ENCODE measurements at places on chromosomes 16 and 17.

DNA sequence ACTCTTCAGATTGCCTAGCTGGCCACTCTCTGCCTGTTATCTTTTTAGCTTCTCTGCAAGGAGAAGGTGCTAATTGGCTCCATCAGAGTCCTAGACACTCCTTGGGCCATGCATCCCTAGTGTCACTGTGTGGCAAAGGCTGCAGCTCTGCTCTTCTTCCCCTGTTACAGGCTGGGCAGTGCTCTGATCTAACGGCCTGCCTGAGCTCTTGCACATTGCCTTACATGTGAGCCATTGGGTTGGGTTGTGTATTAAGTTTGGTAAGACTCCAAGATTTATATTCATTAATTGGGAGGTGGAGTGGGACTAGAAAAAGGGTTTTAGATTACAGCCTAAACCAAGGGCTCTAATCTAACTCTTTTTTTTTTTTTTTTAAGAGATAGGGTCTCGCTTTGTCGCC lies 23.0 kb upstream of the SYT17 start:
- DNase-seq: no peak

DNA sequence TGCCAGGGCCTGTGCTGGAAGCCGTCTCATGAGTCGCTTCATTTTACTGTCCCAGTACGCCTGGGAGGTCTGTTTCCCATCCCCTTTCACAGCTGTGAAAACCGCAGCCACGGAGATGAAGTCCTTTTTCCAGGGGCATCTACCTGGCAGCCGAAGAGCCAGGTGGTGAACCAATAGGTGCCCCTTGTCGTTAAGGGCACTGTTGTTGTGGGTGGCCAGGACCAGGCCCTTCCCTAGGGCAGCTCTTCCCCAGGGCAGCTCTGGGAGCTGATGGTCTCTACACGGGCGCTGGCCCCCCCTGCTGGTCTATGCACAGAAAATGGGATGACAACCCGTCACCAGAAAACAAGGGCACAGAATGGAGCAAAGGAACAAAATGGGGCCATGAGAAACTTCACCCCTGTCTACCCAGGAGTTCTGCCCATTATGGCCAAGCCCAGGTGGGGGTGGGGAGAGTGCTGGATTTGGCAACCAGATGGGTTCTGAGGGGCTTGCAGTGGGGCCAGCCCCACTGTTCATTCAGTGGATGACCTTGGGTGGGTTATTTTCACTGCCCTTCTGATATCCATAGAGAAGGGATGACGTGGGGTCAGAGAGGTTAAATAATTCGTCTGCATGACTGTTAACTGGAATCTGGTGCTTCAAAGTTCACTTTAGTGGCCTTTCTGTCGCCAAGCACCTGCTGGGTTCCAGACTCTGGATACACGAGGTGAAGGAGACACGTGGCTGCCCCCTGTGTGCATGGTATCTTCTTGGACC lies 11.5 kb downstream of the RMI2 start:
- peak; percentile 84 for DNase-seq

- DNase-seq: no peak
Measured at GRCh38 chr17:20187049-20187448, 177.9 kb downstream of the SPECC1 start.

GRCh38 chr16:25176136-25176535 lies 40.6 kb upstream of the AQP8 start:
- no peak for DNase-seq

DNA sequence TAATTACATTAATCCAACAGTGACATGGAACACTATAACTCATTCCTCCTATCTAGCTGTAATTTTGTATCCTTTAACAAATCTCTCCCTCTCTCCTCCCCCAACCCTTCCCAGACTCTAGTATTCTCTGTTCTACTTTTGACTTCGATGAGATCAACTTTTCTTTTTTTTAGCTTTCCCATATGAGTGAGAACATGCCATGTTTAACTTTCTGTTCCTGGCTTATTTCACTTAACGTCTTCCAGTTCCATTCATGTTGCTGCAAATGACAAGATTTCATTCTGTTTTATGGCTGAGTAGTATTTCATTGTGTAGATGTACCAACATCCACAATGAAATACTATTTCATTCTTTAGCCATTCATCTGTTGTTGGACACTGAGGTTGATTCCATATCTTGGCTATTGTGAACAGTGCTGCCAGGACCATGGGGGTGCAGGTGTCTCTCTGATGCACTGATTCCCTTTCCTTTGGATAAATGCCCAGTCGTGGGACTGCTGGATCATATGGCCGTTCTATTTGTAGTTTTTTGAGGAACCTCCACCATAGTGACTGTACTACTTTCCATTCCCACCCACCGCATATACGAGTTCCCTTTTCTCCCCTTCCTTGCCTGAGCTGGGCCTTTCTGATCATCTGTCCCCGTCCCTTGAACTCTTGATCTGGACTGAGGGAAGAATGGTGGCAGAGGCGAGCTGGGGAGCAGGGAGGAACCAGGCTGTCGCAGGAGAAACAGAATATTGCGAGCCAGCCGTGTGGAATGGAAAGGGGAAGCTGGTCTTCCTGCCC lies 7.7 kb upstream of the CEP295NL start:
- no peak for DNase-seq

DNA sequence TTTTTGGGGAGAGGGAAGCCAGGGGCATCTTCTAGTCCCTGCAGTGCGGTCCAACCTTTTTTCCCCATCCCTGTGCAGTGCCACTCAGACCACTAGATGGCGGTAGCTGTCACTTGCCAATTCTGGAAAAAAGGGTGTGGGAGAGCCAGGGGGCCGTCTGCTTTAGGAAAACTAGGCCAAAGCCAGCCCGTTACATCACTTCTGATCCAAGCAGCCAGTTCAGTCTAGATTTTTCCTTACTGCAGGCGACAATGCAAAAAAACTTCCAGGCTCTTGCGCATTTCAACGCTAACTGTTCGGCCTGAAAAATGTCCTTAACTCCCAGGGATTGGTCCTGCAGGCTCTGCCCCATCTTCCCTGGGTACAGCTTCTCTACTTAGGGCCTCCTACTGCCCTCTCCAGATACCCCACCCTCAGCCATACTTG lies 69.2 kb upstream of the CES5A start:
- peak; percentile 79 for DNase-seq

- DNase-seq: no peak
Measured at GRCh38 chr16:88746506-88746905, 38.5 kb downstream of the PIEZO1 start.

DNA sequence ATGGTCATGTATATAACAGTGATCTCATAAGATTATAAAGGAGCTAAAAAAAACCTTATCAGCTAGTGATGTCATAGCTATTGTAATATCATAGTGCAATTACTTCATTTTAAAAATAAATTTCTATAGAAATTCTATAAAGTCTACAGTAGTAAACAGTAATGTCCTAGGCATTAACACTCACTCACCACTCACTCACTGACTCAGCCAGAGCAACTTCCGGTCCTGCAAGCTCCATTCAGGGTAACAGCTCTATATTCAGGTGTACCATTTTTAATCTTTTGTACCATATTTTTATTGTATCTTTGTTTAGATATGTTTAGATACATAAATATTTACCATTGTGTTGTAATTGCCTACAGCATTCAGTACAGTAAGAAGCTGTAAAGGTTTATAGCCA lies 524.4 kb upstream of the CDH5 start:
- DNase-seq: no peak

DNA sequence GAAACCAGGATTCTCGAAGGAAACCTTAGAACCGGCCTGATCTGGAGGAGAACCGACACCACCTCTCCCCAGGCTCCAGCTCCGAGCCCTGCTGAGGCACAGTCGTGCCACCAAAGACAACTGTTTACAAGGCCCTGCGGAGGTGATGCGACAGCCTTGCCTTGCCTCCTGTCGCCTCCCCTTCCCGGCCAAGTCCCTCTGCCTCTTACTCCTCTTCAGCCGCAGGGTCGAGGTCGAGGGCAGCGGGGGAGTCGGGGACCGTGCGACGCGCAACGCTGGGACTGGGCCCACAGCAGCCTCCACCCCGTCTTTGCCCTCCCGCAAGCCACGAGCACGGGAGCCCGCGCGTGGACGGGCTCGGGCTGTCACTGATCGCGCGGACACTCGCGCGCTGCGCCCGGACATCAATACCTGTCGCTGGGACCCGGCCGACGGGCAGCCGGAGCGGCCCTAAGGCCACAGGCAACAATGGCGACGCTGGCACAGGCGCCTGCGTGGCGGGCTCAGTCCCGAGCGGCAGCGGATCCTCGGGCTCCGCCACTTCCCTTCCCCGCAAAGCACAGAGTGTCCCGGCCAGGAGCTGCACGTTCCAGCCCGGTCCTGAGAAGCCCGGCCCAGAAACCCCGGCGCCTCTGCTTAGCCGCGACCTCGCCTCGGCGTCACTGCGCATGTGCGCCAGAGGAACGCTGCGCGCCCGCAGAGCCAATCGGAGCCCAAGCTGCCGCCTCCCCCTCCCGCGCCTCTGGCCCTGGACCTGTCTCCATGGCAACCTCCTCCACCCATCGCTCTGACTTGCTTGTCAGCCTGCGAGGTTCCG lies at the start of gene ZNF287:
ZNF287 (minus strand) TSS at position 664 of the 817 bp plus-strand sequence. CDS start 1,473 bp downstream, outside the sequence.
- peak; percentile 95 for DNase-seq

DNA sequence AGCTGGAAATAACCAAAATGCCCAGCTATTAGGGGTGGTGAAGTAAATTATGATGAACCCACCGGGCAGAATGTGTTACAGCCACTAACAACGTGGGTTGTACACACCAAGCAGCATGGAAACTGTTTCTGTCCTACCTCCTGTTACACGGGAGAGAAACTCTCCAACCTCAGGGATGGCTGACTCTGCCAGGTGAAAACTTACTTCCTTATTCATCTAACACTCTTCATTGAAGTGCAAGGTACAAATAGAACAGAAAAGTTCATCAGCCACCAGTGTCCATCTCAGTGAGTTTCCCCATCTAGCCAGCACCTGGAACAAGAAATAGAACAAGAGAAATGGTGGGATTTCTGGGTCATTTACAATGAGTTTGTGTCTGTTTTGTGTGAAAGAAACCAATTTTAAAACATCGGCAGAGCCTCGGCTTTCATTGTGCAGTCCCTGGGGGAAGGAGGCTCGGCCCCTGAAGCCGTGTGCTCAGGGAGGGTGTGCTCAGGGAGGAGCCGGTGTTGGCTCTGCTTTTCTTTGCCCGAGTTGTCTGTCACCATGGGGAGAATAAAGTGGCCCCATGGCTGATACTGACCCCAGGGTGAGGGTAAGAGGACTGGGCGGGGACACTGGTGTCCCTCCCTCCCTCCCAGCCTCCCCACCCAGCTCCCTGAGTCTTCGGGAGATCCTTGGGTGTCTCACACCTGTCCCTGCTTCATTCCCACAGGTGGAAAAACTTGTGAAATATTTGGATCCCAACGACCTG lies 39.8 kb downstream of the RAB11FIP4 start:
- DNase-seq: no peak

- DNase-seq: no peak
Measured at GRCh38 chr17:64765191-64765889, 103.2 kb upstream of the SMURF2 start.

GRCh38 chr16:88978608-88979346 lies 1.8 kb upstream of the CBFA2T3 start:
- DNase-seq: no peak

DNA sequence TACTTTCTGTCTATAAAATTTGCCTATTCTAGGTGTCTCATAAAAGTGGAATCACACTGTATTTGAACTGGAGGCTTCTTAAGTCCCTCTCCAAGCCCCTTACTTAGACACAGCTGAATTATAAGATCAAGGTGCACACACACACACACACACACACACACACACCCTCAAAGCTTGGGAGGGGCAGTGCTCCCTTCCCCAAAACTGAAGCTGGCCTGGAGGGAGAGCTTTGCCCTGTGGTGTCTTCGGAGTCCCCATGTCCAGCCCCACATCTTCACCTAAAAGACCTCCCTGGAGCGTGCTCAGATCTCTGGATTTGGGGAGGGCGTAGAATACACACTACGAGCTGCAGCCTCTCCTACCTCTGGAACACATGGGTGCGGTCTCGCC lies 828 bp downstream of the EMP2 start:
- DNase-seq: no peak

DNA sequence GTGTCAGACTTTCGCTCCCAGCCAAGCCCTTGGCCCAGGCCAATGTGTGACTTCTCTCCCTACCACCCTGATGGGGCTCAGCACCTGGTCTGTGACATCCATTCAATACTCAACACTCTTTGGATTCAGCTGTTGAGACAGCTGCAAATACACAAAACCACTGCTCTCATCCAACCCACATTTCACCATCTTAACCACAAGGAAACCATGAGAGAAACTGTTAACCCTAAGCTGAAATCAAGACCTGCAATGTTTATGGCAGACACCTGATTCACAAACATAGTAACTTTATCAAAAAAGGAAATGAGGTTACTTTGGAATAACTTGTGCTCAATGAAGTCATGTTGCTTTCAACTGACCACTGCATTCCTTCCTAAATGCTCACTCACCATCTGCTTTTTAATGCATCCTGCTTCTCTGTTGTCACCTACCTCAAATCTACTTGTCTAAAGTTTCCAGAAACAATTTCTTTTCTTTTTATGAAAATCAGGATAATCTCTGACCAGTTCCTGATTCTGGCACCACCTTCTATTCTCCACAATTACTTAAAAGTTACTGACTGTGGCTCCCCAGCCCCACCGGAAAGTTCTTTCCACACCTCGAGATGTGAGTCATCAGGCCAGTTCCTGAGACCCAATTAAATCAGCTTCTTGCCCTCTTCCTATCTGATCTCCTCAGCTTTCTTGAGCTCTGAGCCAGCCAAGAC lies 88.2 kb downstream of the NOG start:
- no peak for DNase-seq

- DNase-seq: no peak
Measured at GRCh38 chr17:11391134-11391533, 150.1 kb downstream of the SHISA6 start.

DNA sequence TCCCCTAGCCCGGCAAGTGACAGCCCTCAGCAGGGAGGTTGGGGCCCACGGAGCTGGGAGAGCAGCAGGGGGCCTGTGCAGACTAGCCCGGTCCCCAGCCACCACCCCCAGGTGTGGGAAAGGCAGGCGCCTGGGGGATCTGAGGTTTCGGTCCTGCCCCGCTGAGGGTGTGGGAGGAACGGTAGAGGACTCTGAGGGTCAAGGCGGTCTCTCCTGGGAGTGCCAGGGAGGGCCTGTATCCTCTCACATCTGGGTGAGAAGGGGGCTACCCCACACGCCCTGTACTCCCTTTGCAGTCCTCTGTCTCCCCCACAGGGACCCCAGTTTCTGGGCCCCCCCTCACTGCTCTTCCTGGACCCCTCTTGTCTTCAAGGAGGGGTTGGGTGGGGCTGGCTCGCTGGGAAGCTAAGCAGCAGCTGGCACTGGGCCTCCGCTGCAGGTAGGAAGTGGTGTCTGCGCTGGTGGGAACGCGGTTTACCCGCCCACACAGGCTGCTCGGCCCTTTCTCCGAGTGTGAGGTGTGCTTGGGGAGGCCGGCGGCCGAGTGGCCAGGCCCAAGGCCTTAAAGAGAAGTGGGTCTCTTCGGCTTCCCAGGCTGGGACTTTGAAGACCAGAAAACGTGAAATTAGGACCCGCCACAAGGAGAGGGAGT lies 15.4 kb downstream of the CD7 start:
- DNase-seq: no peak

DNA sequence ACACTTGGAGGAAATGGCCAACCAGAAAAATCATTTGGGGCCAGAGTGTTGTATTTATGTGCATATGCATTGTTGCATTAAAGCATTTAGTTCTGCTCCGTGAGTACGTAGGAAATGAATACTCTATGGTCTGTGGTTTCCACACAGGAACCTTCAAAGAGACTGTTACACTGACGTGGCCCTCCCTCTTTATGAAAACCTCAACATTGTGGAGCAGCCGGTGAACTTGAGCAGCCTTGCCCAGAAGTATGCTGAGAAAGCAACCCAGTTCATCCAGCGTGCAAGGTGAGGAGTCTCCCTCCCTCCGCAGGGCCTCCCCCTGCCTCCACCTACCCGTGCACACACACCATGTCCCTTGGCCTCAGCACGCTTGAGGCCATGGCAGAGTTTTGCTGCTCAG lies 65.2 kb downstream of the ARSG start:
- no peak for DNase-seq

- DNase-seq: no peak
Measured at GRCh38 chr16:50025537-50025931, 509 bp downstream of the CNEP1R1 start.

Data from cardiac septum (tissue), 1 donor.